ENCODE measurements at places on chromosomes 5 and 9.

DNA sequence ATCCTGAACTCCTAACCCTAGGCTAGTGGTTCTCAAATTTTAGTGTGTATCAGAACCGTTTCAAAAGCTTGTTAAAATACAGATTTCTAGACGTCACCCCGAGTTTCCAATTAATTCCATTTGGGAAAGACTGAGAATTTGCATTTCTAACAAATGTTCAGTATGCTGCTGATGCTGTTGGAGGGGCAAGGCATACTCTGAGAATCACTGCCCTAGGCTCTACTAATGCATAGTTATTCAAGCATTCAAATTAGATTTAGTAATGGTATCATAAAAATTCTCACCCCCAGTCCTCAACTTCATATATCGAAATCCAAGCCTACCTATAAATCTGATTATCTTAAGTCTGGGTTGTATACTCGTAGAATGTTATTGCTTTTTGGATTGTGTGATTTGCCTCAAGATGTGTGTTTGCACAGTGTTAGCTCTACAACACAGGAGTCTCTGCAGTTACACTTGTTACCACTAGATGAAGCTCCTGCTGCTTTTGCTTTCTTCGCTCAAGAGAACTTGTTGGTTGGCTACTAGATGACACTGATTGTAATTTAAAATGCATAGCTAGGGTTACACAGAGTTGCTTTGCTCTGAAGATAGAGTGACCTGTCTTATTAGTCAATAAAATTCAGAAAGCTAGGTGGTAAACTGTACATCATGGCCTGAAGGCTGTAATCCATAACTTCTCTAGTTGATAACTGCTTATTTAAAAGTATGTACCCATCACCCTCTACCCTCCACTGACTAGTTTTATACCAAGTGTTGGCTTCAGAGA, 7.5 kb upstream of the ERAP2 start:
- DNase-seq: peak; percentile 57

GRCh38 chr5:132229236-132229635, 1.6 kb upstream of the P4HA2 start:
- DNase-seq: no peak

GRCh38 chr5:110973510-110973909, 98.0 kb upstream of the TSLP start:
- DNase-seq: no peak

DNA sequence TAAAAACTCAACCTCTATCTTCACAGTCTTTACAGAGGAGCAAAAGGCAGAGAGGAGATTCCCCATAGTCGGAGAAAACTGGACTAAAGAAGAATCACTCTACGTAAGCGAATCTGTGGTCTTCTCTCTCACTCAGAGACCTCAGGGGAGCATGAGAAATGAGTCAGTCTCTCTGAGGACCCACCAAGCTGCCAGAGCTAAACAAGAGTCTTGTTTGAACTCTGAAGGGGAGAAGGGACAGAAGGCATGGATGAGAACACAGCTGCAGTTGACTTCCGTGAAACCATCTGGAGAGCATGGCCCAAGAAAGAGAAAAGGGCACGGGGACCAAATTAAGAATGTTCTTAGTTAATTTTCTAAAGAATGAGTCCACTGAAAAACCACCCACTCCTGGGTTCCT, 12.8 kb upstream of the MAN2A1 start:
- DNase-seq: no peak

- no peak for DNase-seq
These were observed 204.7 kb downstream of the PTTG1 start for GRCh38 chr5:160626322-160626721.

DNA sequence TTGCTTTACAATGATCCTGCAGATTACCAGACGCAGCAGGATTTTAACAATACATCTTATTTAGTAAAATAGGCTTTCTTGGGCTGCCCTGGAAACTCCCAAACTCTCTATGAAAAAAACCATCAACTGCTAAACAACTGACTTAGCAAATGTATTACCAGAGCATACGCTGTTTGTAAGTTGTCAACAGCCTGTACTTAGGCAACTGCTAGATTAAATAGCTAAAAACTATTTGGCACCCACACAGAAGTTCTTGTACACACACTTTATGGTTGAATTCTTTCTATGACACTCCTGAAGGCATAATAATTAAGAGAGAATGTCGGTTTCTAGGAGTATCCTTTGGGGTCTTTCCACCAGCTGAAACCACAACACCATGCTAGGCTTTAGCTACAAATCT, 123.9 kb downstream of the FBXO38 start:
- DNase-seq: no peak

- DNase-seq: no peak
These were observed 112.9 kb downstream of the MTX3 start for GRCh38 chr5:79878136-79878679.

GRCh38 chr9:137311986-137312851, 10.1 kb upstream of the NRARP start:
- DNase-seq: no peak

DNA sequence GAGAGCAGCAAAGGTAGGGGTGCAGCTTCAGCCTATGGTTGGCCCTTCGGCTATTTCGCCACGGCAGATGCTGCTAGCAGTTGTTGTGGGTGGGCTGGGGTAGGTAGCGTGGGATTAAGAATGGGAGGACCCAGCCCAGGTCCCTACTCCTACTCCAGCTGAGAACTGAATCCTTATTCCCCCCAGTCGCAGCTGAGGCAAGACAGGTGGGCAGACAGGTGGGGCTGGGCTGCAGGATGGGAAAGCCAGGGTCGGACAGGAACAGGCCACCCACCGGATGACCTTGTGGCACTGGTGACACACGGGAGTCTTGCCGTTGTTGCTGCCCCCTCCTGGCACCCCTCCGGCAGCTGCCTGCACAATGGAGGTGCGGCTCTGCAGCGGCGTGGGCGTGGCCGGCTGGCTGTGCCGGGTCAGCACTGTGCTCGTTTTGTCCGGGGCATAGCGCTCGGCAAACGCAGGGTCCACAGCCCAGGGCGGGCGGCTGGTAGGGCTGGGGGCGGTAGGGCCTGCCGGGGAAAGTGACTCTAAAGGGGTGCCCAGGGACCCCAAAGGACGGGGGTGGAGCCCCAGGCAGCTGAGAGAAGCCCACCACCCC, 8.2 kb downstream of the PDLIM7 start:
- DNase-seq: no peak

GRCh38 chr5:6197427-6197826, 180.9 kb downstream of the MED10 start:
- DNase-seq: no peak

GRCh38 chr9:99822109-99822805, 572 bp downstream of the NR4A3 start:
- no peak for DNase-seq

- DNase-seq: no peak
These were observed 43.1 kb upstream of the SELENOP start for GRCh38 chr5:42854795-42855194.

DNA sequence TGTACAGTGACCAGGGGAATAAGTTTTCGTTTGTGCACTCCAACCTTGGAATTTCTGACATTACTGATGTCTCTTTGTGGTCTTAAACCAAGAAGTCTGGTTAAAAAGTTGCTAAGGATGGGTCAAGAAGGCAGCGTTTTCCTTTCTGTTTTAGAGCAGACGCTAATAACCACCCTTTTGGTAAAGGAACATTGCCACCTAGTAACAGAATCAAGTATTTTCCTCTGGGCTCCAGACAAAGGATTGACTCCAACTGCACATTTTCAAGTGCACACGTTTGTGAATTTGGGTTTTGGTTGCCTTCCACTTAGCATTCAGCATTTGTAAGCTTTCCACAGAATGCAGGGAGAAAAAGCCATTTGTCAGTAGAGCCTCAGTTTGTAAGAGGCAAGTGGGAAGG, 22.2 kb upstream of the CEP78 start:
- DNase-seq: peak; percentile 4

DNA sequence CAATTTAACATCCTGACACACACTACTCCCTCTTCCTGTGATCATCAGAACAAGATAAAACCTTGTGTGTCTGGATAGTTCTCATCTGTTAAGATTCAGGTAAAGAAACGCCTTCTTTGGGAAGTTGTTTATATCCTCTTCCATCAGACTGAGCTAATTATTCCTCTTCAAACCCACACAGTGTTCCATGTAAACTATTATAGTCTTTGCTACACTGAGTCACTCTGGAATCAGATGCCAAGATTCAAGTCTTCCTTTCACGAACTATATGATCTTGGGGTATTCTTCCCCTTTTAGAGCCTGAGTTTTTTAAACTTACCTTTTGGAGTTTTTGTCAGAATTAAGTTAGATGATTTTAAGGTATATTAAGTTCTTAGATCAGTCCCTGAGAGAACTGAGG, 2.0 kb downstream of the OR1J1 start:
- DNase-seq: no peak

GRCh38 chr9:108634204-108634603, 221.6 kb downstream of the ACTL7B start:
- no peak for DNase-seq

DNA sequence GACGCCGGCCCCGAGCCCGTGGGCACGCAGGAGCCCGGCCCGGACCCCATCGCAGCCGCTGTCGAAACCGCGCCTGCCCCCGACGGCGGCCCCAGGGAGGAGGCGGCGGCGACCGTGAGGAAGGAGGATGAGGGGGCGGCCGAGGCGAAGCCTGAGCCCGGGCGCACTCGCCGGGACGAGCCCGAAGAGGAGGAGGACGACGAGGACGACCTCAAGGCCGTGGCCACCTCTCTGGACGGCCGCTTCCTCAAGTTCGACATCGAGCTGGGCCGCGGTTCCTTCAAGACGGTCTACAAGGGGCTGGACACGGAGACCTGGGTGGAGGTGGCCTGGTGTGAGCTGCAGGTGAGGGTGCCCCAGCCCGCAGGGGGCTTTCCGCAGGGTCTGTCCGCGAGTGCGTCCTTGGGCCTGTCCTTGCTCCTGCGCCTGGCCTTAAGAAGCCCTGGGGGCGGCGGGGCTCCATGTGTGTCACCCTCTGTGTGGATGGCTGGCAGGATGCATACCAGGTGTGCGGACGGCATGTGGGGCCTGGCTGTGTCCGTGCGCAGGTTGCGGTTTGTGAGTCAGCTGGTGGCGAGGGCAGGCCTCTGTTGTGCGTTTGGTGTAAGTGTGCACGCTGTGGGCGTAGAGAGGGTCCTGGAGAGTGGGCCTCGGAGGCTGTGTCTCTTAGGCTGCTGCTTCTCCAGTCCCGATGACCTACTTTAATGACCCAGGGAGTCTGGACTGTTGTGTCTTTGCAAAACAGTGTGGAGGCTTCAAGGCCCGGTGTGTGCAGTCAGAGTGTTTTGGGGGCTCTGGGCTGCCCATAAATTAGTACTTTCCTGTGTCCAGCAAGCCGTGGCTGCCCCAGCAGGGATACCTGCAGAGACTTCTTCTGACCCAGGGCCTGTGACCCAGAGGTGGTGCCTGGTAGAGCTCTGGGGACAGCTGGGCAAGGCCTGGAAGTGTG, 1.6 kb downstream of the WNK2 start:
- DNase-seq: no peak

DNA sequence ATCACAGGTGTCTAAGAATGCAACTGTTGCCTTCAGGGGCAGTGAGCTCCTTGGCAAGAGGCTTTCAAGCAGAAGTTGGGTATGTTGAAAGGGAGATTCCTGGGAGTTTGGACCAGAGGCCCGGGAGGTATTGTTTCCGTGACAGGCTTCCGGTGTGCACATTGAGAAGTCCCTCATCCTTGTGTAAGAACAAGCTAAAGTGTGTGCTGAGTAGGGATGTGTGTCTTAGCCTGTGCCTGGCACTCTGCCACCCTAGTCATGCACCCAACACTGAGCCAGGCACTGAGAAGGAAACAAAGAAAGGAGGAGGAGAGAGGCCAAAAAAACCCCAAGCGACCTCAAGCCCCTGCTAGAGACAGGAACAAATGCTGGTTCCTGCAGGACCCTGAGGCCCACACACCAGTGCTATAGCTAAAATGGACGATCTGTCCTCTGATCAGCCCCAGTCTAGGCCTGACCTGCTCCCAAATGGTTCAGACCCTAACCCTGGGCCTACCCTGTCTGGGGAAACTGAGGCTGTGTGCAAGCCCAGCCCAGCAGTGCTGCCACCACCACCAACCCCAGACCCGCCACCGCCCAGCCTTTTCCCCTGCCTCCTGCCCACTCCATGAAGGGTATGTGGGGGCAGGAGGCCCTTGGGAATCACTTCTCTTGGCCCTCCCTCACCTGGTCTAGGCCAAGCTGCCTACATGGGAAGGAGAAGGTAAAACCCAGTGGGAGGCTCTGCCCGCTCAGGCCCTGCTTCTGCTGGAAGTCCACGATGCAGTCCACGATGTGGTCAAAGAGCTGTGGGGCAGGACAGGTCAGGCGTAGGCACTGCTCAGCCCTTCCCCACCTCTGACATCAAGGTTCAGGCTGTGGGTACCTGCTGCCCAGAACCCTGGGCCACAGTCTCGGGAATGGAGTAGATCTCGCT, 12.6 kb downstream of the HK3 start:
- DNase-seq: no peak

GRCh38 chr9:92770360-92770995, 5.8 kb upstream of the BICD2 start:
- peak; percentile 66 for DNase-seq

- DNase-seq: no peak
These were observed 59.6 kb upstream of the SPATA31C2 start for GRCh38 chr9:88197781-88198340.

DNA sequence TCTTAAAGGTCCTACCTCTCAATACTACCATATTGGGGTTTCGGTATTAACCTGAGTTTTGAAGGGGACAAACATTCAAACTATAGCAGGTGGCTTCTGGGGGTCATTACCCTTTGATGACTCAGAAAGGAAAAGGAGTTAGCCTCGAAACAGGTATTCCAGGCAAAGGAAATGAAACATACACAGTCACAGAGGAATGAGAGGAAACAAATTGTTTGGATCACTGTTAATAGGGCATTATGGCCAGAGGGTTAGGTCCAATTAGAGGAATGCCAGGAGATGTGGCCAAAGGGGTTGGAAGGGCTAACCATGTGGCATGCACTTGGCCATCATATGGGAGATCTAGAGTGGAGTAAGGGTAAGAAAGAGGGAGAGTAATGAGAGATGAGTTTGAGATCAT, 23.9 kb upstream of the NIM1K start:
- no peak for DNase-seq

DNA sequence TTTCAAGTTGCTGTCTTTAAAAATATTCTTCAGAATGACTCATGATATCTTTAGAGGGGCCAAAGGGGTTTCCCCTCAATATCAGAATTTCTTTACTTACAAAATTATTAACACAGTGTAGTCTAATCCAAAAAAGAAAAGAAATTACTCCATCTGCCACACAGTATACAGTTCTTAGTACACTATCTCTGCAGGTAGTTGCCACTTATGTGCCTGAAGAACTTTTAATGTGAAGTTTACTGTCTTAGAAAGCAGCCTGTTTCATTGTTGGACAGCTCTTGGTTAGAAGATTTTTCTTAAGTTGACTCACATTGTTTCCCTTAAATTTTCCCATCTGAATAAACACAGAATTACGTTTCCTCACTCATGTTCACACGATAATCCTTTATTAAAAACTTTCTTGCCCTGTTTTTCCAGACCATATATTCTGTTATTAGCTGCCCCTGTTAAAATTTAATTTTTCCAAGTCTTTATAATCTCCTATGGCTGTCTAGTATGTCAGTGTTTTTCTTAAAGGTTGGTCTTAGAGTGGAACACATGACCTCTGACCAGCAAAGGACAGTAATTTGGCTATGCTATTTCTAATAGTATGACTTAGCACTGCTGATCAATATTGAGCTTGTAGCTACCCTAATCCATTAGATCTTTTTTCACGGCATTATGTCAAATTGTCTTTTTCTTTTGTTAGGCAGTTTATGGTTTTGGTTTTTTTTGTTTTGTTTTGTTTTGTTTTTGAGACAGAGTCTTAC, 21.8 kb upstream of the FKTN start:
- DNase-seq: no peak

All from GDM1 (cell line).